ENCODE measurements at places on chromosomes 5 and 9.

- peak; percentile 31 for DNase-seq
Measured at GRCh38 chr9:33287087-33287490, 3.2 kb upstream of the NFX1 start.

DNA sequence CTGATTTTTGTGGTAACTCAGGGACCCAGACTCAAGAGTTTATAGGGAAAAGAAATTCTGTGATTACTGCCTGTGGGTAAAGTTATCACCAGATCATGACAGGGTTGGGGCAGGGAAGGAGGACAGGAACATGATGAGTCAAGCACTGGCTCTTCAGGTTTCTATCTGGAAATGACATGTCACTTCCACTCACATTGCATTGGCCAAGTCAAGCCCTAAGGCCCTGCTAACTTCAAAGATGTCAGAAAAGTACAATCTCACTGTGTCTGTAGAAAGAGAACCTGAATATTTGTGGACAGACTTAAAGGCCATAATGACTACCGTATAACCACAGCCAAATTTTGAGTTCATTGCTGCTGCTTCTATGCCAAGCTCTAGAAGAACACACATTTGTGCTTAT is 187.7 kb downstream of the TLE4 start:
- no peak for DNase-seq

- no peak for DNase-seq
Measured at GRCh38 chr5:110159202-110159601, 469.5 kb downstream of the MAN2A1 start.

- DNase-seq, result no peak
Measured at GRCh38 chr5:149041242-149041641, 21.6 kb downstream of the SH3TC2 start.

DNA sequence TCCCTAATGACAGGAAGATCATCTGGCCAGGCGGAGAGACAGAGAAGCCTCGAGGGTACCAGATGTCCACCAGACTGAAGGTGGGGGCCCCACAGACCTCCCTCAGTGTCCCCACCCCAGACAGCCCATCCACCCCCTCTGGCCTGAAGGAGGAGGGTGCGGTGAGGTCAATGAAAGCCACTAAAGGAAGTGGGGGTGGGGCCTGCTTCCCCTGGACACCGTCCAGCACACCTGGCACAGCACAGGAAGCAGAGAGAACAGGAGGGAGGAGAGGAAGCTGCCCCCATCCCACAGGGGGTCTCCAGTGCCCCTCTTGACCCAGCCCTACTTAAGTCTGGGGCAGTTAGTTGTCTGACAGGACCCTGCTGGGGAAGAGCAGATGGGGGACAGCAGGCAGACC is 11.2 kb downstream of the LRRC26 start:
- no peak for DNase-seq

All from activated T-cell treated with anti-CD3 and anti-CD28 coated beads for 4 hours (primary cell).